Midbrain (tissue), 1 donor: ENCODE measurements at places on chromosomes 3 and 15.

DNA sequence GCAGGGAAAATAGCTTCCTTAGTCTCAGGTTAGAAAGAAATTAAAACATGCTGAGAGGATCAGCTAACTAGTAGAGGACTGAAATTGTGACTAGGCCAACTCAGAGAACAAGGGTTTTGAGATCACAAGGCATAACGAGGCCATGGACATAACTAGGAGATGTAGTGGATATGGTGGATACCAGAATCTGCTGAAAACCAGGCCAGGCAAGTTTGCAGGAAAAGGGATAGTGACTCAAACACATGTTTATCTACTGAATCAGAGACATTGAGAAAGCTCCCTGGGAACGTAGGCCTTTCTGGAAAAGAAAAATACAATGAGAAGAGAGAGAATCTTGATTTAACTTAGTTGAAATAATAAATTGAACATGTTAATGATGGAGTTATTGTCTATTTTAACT, 326.5 kb upstream of the GBE1 start:
- no peak for DNase-seq

DNA sequence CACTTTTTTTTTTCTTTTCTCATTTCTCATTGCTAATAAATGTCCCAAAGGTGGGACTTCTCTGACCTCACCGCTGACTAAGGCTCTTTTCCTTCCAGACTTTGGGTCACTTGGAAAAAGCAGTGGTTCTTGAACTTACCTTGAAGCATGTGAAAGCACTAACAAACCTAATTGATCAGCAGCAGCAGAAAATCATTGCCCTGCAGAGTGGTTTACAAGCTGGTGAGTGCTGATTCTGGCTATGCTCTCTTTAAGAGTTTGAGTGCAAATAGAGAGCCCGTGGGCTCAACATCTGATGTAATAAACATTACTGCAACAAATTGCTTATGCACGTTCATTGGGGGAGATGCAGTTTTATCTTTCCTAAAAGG, 2.0 kb downstream of the BHLHE40 start:
- no peak for DNase-seq

GRCh38 chr3:162195147-162195546, 698.5 kb downstream of the OTOL1 start:
- DNase-seq: no peak

DNA sequence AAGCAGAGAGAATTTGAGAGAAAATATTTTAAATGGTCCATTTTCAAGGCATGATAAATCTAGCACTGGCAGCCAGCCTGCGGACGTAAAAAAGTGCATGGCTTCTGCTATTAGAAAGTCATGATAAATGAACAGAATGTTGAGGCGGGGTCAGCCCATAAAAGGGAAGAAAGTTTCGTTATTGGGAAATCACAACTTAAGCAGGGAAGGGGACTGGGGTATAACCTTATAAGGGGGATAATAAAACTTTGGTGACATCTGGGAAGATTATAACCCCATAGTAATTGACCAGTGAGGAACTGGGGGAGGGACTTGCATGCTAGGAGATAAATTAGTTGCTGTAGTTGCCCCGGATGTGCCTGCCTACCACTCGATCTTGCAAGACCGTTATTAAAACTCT, 88.4 kb upstream of the PLSCR4 start:
- DNase-seq: no peak

DNA sequence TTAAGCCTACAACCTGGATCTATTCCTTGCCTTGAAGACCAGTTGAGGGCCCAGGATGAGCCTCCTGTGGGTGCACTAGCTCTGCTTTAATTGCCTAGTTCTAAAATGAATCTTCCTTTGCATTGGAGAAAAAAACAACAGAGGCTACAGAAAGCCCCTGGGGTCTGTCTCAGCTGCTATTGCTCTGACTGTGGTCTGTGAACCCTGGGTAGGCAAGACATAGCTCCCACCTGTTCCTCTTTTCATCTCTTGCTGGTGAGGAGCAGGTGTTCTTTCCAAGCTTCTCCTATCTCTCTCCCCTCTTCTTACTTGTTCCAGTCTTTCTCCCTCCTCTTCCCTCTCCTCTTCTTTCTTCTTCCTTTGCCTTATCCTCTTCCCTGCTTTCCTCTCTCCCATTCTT, 28.8 kb downstream of the RBP2 start:
- no peak for DNase-seq

DNA sequence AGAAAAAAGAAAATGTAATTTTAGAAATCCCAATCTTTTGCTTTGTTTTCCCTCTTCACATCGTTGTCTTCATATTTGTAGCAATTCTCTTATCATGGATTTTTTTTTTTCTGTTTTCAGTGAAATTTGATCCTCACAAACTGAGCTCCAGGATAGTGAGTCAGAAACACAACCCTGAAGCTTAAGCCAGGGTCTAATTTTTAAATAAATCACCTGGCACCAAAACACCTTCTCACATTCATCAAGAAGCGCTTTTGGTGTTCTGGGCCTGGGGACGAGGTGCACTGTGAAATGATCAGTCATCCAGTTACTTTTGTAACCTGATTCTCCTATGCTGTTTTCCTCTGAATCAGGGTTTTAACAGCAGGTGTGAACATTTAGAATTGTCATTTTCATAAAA, 87.7 kb downstream of the REC114 start:
- DNase-seq: no peak

DNA sequence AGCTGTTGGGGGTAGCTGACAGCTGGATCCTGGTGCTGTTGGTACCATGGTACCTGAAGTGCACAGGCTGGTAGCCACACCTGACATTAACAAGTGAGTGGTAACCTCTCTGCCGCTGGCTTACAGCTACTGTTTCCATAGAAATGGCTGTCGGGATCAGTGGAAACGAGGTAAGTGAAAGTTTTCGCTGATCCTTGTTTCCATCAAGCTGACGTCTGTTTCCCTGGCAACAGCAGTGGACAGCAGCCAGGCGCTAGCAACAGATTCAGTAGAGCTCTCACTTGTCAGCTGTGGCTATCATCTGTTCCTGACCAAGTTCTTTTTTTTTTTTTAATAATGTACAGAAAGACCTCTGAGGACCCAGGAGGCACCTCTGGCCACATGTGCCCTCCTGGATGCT, 166.2 kb downstream of the CHDH start:
- peak; percentile 26 for DNase-seq

DNA sequence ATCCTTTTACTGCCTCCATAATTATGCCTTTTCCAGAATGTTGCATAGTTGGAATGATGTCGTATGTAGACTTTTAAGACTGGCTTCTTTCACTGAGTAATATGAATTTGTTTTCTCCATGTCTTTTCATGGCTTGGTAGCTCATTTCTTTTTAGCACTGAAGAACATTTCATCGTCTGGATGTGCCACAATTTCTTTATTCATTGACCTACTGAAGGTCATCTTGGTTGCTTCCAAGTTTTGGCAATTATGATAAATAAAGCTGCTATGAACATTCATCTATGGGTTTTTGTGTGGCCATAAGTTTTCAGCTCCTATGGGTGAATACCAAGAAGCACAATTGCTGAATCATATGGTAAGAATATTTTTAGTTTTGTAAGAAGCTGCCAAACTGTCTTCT, 23.2 kb upstream of the RARRES1 start:
- DNase-seq: no peak

- DNase-seq: no peak
These were observed 42.0 kb upstream of the CFAP161 start for GRCh38 chr15:81091889-81092558.

DNA sequence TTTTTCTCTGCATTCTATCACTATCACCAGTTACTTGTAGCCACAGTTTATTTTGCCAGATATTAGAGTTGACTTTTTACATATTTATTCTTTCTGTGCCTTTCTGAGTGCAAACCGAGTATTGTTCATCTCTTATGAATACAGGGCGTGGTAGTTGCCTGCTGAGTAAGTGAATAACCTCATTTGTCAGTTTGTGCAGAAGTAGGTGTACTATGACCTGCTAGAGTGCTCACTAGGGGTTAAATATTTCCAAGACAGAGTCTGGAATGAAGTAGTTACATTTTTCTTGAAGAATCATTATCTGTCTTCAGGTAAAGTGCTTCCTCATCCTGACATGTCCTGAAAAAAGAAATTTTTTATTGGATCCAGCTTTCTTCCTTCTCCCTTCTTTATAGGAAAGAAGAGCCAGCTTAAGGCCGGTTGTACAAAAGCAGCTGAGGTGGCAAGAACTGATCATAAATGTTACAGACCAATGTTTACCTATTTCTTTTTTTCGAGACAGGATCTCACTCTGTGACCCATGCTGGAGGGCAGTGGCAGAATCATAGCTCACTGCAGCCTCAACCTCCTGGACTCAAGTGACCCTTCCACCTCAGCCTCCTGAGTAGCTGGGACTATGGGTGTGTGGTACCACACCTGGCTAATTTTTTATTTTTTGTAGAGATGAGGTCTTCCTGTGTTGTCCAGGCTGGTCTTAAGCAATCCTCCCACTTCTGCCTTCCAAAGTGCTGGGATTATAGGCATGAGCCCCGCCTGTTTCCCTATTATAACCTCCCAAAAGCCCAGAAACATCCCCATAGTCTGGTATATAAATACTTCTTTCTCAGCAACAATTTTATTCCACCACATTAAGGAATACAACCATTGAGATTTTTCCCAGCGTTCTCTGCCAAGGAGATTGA, 182.5 kb downstream of the TPRG1 start:
- DNase-seq: no peak

- DNase-seq: peak; percentile 40
These were observed 1.9 kb downstream of the TOP2B start for GRCh38 chr3:25662736-25663320.

- no peak for DNase-seq
These were observed 2.9 kb downstream of the SHOX2 start for GRCh38 chr3:158103081-158103886.

DNA sequence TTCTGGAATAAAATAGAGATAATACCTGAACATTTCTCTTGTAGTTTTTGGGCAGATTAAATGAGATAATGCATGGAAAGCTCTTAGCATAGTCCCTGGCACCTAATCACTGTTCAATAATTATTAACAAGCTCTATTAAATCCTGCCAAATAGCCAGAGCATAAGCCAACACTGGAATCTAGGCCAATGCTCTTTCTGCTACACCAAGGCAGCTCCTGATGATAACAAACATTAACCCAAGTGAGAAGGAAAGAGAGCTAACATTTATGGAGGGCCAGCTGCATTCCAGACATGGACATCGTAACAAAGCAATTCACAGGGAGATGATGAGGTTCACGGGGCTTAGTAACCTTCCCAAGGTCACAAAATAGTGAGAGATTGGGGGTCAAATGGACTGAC, 23.3 kb downstream of the LARP6 start:
- no peak for DNase-seq

- no peak for DNase-seq
These were observed 171.7 kb downstream of the ABHD5 start for GRCh38 chr3:43862470-43862869.

- no peak for DNase-seq
These were observed 14.9 kb downstream of the SPRED1 start for GRCh38 chr15:38267421-38268022.

DNA sequence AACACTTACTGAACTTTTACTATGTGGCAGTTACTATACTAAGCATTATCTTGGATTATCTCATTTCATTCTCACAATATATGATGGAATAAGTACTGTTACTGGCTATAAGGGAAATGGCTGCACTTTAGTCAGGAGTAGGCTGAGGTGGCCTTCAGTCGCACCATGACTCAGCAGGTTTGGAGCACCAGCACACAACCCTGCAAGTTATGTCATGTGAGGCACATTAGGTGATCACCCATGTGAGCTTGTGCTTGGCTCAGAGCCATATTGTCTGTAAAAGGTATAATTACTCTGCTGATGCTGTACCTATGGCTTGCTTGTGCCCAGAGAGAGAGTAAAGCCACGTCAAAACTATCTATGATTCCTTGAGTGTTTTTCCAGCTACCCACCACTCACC, 54.1 kb upstream of the TIPARP start:
- no peak for DNase-seq

GRCh38 chr3:49018707-49019006, 277 bp upstream of the DALRD3 start:
- DNase-seq: no peak

DNA sequence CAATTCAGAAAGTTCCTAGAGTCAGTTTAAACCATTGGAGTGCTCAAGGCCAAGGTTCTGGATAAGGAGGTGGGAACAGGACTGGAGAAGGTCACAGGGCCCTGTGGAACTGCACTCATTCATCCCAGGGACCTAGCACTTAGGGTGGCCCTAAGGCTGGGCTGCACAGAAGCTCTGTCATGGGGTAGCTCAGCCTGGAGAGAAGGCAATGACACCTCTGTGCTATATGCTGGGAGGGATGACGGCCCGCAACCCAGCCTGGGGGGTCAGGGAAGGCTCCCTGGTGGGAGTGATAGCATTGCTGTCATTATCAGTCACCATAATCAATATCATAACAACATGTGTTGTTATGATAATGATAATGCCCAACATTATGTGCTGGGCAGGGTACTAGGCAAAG, 13.4 kb downstream of the RBP1 start:
- no peak for DNase-seq

DNA sequence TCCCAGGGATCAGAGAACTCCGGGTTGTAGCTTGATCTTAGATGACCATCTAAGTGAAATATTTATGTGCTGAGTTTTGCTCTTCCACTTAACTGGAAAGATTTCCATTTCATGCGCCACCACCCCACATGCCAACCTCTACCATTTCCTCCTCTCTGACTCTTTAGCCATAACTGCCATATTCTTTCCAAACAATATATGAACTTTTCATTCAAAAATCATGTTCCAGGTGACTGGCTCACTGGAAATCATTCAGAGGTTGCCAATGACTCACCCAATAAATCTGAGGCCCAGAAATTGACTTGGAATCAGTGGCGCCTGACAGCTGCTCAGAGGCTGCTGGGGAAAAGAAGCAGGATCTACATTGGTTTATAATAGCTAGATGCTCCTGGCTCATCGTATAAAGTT, 31.6 kb upstream of the FAM174B start:
- DNase-seq: no peak

DNA sequence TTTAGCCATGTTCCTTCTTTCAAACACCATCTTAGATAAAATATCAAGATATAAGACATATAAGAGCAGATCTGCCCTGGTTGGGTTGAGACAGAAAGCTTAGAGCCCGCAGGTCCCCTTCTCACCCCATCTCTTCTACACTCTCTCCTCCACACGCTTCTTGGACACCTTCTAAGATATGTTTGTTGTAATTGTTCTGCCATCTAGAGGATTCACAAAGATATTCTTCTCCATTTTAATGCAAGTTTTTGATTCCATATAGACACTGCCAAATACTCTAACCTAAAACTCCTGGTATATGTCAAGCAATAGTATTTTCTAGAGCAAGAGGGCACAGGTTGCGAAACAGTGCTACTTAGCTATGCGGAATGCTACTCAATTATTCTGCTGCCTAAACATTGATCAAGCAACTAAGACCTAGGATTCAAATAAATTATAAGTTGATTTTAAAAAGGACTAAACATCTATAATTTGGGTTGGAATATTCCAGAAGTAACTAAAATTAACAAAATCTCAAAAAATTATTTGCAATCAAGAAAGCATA, 6.8 kb downstream of the CHRM5 start:
- DNase-seq: no peak

- DNase-seq: no peak
These were observed 323.8 kb upstream of the DNAJC19 start for GRCh38 chr3:181313335-181313734.

DNA sequence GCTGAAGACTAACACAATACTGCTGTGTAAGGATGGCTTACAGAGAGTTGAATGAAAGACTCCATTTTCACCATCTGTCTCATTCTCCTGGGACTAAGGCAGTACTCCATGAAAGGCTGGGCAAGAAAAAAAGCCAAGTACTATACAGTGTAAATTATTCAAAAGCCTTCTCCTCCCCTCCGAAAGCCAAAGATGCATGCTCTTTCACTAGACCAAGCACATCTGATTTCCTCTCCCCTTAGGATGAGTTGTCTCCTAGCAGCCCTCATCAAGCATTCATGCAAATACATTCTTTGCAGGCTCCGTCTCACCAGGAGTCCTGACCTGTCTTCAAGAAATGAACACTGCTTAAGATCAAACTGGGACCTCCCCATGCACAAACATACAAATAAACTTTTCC, 133.5 kb upstream of the THBS1 start:
- no peak for DNase-seq
